ENCODE measurements at places on chromosomes 6 and 20.

GRCh38 chr20:19928328-19929011, 88.7 kb upstream of the NAA20 start:
- DNase-seq: no peak

DNA sequence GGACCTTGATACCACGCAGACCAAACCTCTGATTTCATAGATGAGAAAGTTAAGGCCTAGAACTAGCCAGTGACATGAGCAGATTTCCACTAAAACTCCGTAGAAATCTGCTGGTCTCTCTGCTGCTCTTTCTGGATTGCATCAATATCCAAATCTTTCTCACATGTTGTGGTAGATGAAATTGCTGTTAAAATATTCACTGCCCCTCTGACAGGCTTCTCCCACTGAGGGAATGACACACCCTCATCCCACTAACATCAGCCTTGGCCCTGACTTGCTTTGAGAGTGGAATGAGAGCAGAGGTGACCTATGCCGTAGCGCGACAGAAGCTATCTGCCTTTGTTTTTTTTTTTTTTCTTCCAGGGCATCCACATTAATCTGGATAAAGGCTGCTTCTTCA, 20.4 kb upstream of the EXOC2 start:
- no peak for DNase-seq

- no peak for DNase-seq
Measured at GRCh38 chr20:44702776-44703175, 12.4 kb upstream of the CCN5 start.

DNA sequence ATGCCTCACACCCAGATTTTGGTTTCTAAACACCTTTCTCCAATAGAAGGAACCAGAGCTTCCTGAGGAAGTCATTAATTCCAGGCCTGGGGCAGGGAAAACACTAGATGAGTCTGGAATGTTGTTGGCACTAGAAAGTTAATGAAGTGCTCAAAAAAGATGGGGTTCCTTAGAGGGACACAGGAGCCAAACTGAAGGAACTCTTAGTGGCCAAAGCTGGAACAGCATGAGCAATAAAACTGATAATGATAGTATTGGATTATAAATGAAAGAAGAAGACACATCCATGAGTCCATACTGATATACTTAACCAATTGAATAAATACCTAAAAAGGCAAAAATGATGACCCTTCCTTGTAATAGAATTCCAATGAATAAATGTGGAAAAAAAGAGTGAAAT, 4.4 kb downstream of the IL20RA start:
- no peak for DNase-seq

- no peak for DNase-seq
Measured at GRCh38 chr20:36147690-36148089, 6.8 kb upstream of the EPB41L1 start.

DNA sequence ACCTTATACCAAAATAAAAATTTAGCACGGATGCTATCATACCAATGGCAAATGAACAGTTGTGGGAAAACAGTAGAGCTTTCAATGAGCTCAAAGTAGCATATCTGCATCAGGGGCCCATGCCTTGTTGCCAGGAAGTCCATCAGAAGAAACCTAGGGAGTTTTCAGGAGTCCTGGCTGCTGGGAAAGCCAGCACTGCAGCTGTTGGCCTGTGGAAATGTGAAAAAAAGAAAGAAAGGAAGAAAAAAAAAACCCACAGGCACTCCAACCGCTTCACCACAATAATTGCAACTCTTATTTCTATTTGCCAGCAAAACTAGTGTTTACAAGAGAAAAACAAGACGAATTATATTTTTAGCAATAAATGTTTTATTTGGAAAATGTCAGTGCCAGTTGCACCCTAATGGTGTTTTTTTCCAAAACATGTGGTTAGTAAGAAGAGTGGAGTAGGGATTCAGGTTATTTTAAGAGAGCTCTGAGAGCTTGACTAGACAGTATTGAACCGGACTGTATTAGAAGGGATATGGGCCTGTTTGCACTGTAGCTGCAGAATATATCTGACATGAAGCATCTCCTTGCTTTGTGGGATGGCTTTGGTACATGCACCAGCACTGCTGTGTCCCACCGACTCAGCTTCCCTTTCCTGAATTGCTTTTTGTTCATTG, 137.3 kb downstream of the CCDC170 start:
- no peak for DNase-seq

GRCh38 chr20:50127587-50128519, 14.9 kb upstream of the UBE2V1 start:
- no peak for DNase-seq

- no peak for DNase-seq
Measured at GRCh38 chr6:9537381-9537780, 877.5 kb downstream of the TFAP2A start.

DNA sequence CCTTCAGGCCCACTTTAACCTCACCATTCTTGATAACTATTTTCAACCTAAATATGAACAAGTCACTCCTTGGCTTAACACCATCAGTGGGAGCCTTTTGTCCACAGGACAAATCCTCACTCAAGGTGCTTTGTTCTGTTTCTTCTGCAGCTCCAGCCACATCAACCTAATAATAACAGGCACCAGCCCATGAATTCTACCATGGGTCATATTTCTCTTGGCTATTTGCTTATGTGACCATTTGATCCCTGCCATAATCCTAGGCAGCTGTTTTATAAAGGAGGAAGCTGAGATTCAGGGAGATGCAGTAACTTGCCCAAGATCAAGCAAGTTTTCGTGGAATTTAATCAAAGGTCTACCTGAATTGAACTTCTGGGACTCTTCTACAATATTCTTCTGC, 561.3 kb downstream of the DHX35 start:
- no peak for DNase-seq

GRCh38 chr20:47765691-47766594, 19.3 kb downstream of the SULF2 start:
- DNase-seq: no peak
